ENCODE measurements at places on chromosomes 3 and 15. TPM values are rescaled to one million over a fixed set of nuclear protein-coding genes. Genes with fewer than 3 reads are reported as not detected.

- DNase-seq: no peak
Observed at GRCh38 chr15:75925440-75925839, 21.8 kb downstream of the FBXO22 start.

The PYDC2 gene
- not detected for total RNA-seq

The TNFSF10 gene
- total RNA-seq: 27.5 TPM

The MGLL gene
- total RNA-seq: 20.2 TPM

- no peak for DNase-seq
Observed at GRCh38 chr3:138079901-138080300, 35.5 kb downstream of the DZIP1L start.

GRCh38 chr15:98970799-98971198 is 36.8 kb downstream of the PGPEP1L start:
- no peak for DNase-seq

GRCh38 chr3:154862265-154862664 is 217.9 kb upstream of the MME start:
- no peak for DNase-seq

- no peak for DNase-seq
Observed at GRCh38 chr3:32699429-32699828, 14.4 kb downstream of the CNOT10 start.

DNA sequence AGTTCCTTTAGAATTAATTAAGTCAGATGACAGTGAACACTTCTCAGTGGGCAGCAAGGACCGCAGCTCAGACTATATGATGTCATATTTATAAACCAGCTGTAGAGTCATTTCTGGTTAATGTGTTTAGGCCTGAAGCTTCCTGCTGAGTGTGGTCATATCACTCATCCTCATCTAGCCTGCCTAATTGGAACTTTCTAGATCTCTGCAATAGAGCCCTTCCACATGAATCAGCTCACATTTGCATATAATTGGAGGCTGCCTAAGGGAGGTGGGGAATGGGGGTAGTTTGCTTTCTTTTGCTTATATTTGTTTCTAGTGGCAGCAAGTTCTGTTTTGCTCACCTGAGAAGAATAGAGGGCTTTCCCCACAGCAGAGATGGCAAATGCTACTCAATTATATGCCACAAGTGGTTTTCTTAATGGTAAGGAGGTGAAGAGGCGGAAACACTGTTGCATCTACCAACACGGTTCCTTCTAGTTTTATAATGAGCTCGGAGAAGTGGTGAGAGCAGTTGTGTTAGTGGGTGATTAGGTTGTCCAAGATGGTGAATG is 148.1 kb downstream of the KLHL25 start:
- no peak for DNase-seq

The ROPN1 gene
- not detected for total RNA-seq

The FAM174B gene
- 51.4 TPM for total RNA-seq

The CKMT1B gene
- total RNA-seq: 5.9 TPM

The EID1 gene
- total RNA-seq: 182 TPM

The EFCAB12 gene
- total RNA-seq: 1.3 TPM

DNA sequence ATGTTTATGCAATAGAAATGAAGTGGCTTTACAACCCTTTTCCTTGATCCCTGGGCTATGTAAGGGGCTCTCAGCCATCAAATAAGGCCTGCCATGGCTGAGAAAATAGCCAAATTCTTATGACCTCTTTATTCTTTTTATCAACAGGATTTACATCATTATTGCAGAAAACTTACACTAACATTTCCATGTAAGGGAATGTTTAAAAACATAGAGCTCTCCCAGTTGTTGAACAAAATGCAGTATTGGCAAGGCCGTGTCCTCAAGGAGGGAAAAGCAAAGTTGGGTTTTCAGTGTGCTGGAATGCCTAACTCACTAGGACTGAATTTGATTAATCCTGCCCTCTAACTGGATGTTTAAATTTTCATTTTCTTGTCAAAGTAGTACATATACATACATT is 22.3 kb downstream of the NR2C2 start:
- no peak for DNase-seq

DNA sequence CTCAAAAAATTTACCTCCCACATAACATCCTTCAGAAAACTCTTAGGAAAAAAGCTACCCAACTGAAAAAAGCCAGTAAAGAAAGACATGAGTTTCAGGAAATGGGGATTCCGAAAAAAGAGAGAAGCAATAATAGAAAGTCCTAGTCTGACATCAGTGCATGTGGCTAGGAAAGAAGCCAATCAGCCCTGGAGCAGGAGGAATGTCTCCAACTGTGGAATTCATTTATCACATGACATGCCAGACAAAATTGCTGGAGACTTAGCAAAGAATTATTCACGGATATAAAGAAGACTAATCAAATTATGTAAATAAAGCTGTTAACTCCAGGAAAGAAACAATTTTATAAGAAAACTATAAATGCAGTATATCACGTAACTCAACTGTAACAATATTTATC is 258.9 kb upstream of the RARB start:
- no peak for DNase-seq

DNA sequence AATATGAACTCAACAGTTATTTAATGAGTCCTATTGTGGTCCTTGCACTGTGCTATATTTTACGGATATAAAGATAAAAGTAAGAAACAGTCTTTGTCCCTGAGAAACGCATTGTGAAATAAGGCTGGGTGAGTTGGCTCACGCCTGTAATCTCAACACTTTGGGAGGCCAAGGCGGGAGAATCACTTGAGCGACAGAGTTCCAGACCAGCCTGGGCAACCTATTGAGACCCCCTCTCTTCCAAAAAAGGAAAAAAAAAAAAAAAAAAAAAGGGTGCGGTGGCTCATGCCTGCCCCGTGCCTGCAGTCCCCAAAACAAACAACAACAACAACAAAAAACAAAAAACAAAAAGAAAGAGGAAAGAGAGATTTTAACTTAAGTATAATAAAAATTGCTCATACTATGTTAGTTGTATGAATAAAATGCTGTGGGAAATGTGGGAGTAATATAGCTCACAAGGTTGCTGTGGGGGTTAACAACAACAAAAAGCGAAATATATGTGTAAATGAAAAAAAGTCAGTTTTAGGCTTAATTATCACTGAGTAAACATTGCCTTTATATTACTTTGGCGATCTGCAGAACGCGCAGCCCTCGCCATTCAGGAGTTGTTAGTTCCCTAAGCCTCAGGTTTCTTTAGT is 461 bp upstream of the FNDC3B start:
- no peak for DNase-seq

The PLAAT1 gene
- total RNA-seq: not detected

- DNase-seq: no peak
Observed at GRCh38 chr3:50444213-50444612, 59.2 kb downstream of the CACNA2D2 start.

The B3GALNT1 gene
- total RNA-seq: 7.0 TPM

GRCh38 chr15:62125773-62126172 is 39.3 kb downstream of the C2CD4B start:
- peak; percentile 85 for DNase-seq

GRCh38 chr15:94247789-94248638 is 16.7 kb downstream of the MCTP2 start:
- peak; percentile 50 for DNase-seq

DNA sequence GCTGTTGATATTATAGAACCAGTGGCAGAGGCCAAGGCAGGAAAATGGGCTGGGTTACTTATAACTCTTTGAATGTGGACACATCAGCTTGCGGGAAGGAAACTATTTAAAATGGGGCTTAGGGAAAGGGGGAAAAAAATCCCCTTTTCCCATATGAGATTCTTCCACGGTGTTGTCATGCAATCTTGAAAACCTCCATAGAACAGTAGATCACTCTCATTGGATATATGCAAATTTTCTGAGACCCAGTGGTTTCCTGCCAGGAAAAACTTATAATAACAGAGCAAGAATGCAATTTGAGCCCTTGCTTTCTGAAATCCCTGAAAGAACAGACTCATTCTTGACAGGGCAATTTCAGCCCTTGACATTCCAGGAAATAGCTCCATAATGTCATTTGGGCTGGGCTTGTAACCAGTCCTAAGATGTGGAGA is 31.1 kb downstream of the TMEM212 start:
- no peak for DNase-seq

The TFG gene
- 55.8 TPM for total RNA-seq

GRCh38 chr3:158762701-158763100 is 30.4 kb upstream of the RARRES1 start:
- no peak for DNase-seq

The RBP2 gene
- not detected for total RNA-seq

DNA sequence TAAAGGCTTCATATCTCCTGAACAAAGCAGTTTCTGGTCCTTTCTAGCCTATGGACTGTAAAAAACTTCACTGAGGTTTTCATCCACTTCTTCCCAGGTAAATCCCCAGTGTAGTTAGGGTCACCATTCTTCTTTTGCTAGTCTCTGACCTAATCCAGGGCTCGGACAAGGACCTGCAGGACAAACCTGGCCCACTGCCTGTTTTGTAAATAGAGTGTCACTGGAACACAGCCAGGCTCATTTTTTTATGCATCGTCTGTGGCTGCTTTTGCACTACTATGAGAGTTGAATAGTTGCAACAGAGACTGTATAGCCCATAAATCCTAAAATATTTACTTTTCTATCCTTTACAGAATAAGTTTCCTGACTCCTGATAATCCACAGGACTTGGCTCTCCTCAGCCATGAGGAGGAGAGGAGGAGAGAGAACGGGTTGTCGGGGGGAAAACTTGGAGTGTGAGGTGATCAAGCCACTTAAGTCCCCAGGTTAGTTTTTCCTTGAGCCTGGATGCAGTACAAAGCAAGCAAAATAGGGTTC is 29.0 kb downstream of the CCR3 start:
- no peak for DNase-seq

- DNase-seq: no peak
Observed at GRCh38 chr15:70781236-70781635, 17.9 kb upstream of the UACA start.

The CILP gene
- total RNA-seq: 18.8 TPM

The MUSTN1 gene
- not detected for total RNA-seq

GRCh38 chr3:64856106-64856505 is 168.3 kb upstream of the ADAMTS9 start:
- no peak for DNase-seq

DNA sequence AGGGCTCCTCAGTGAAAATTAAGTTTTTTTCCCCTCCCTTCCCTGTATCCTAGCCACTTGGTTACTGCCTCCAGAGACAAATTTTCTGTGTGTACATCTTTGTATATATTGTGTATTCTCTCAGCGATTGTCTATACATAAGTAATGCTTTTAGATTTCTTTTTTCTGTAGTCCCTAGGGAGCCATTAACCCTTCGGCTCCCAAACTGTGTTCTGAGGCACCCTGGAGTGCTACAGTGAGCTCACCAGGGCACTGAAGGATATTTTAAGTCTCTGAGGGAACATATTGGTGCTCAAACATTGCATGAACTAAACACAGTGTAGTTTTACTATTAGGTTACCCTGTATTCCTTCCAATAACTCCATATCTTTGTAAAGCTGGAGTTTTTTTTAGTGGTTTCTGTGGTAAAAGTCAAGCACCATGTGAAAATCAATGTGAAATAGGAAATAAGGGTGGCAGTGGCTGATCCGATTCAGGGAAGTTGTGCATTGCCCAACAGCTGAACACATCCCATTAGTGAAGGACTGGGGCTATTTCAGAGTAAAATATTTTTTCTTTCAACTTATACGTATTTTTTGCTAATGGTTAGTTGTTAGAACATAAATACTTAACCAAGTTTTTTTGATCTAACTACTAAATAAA is 43.0 kb downstream of the USP13 start:
- DNase-seq: no peak

The DGKG gene
- 16.2 TPM for total RNA-seq

DNA sequence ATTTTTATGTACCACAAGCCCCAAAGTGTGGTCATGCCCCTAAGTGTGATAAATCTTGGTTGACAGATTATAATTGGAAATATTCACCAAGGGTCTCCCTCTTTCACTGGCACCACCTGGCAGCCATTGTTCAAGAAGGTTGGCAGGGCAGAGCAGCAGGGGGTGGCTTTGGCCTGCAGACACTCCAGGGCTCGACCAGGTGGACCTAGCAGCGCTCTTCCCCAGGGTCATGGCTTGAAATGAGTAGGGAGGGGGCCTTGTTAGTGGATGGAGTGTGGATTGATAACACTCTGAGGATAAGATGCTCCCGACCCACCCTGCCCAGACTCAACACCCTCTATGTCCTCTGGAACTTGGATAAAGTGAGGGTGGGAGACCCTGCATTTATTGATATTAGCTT is 58.2 kb upstream of the KLHL25 start:
- DNase-seq: no peak
